ENCODE measurements at places on chromosomes 13 and 19.

GRCh38 chr19:16457195-16457953 is 14.4 kb downstream of the EPS15L1 start:
- DNase-seq, result no peak

DNA sequence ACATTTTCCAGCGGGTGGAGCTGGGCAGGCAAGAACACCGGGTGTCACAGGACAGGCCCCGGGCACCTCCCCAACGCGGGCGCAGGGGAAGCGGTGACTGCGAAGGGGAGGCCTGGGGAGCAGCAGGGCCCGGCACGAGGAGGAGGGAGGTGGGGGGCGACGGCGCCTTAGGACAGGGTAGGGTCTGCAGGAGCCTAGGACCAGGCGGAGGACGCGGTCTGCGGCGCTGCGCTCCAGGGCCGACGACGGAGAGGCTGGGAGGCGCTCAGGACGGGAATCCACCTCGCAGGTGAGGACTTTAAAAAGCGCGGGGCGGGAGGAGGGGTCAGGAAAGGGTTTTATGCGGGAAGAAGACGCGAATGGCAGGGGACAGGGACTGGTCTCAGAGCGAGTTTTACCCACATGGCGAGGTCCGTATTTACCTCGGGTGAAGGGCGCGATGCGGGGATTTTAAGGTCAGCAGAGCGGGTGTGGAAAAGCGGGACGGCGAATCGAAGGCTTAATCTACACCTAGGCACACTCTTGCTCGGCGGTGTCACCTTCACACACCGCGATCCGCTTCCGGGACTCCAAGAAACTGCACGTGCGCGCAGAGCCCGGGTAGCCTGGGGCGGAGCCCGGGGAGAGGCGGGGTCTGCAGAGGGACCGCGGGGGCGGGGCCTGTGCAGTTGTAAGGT is 13.5 kb downstream of the ERVV-2 start:
- DNase-seq, result no peak

GRCh38 chr19:8398311-8398771 is 8.2 kb downstream of the RAB11B start:
- DNase-seq, result no peak

GRCh38 chr13:48066310-48066989 is 28.5 kb downstream of the MED4 start:
- DNase-seq, result no peak

DNA sequence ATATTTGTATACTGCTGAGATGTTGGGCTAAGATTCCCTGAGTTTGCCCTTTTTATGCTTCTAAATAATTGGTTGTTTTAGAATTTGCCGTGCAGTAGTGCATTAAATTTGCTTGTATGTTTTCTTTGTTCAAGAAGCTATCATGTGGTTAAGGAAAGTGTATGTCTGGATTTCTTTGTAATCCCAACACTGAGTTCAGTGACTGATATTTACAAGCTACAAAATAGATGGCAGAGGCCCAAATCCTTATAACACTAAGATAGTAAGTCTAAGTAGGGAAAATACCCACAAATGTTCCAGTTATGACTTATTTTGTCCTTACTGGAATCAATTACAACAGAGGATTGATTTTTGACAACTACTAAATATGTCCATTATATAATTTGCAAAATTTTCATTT is 435.0 kb upstream of the KLF12 start:
- DNase-seq, result no peak

DNA sequence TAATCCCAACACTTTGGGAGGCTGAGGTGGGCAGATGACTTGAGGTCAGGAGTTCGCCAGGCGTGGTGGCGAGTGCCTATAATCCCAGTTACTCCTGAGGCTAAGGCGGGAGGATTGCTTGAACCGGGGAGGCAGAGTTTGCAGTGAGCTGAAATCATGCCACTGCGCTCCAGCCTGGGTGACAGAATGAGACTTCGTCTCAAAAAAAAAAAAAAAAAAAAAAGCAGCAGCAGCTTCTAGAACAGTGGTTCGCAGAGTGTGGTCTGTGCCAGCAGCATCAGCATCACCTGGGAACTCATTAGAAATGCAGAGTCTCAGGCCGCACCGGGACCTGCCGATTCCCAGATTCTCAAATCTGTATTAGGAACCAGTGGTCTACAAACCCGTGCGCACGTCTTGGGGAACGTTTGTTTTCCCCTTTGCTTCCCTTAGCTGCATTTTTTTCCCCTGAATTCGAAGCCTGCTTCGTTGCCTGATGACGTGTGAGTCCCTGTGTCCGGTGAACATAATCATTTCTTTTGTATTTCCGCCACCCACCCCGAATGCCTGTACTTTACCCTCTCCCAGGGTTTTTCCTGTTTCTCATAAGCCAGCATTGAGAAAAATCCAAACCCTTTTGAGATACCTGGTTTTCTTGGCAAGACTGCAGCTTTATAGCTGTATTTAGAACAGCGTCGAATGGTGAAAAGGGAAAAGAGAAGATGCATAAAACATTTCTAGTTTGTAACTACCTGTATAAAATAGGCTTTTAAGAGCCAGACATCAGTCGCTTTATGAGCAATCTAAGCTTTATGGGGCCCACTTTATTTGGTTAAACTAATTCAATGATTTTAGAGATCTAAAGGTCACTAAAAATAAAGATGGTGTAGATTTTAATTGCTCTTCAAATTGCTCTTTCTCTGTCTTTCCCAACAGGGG is 49.8 kb downstream of the BICRA start:
- DNase-seq, result peak; percentile 64

- DNase-seq, result peak; percentile 5
These were observed 45.2 kb upstream of the URI1 start for GRCh38 chr19:29896802-29897201.

DNA sequence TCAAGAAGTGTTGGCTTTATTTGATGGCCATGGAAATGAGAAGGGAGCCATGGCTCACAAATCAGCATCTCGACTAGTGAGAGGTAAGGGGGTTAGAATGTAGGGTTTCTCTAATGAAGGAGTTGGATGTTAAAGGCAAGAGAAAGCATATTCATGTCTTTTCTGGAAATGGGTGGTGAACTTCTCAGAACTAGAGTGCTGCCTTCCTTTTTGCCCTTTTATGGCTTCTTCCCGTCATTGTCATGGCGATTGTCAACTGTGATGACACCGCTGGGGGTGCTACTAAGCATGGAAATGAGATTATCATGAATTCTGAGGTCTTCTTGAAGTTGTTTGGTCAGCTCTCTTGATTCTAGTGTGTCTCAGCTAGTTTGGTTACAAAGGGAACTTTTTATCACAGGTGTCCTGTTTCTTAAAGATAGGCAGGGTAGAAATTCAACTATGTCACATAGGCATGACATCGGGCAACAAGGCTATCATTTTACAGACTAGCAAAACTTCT is 180.4 kb downstream of the LIG4 start:
- no peak for DNase-seq

- DNase-seq, result no peak
These were observed 530 bp downstream of the MAU2 start for GRCh38 chr19:19321141-19321577.

DNA sequence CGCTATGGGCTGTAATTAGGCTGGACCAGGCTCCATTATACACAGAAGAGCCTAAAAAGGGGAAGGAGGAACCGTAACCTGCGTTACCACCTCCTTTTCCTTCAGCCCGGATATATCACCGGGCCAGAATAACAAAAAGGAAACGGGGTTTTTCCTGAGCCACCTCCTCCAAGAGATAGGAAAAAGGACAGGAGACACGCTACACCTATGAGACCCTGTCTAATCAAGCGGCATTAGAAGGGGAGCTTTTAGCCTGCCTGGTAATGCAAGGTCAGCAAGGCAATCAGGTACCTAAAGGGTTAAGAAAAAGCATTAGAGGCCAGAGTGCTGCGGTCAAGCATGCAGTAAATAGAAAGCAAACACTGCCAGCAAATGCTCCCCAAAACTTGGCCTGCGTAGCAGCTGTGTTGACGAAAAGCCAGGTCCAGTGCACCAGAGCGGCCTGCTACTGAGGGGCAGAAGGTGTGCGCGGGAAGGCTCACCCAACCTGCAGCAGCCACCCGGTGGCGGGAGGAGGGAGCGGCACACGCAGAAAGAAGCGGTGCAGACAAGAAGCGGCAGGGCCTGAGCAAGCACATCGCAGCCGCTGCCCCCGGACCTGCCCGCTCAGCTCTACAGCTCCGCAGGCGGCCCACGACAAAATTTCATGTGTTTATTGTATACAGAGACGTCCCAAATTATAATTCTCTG is 1466.1 kb downstream of the UQCRFS1 start:
- DNase-seq, result peak; percentile 47

- DNase-seq, result no peak
These were observed 1741.2 kb upstream of the PCDH20 start for GRCh38 chr13:63156816-63157215.

DNA sequence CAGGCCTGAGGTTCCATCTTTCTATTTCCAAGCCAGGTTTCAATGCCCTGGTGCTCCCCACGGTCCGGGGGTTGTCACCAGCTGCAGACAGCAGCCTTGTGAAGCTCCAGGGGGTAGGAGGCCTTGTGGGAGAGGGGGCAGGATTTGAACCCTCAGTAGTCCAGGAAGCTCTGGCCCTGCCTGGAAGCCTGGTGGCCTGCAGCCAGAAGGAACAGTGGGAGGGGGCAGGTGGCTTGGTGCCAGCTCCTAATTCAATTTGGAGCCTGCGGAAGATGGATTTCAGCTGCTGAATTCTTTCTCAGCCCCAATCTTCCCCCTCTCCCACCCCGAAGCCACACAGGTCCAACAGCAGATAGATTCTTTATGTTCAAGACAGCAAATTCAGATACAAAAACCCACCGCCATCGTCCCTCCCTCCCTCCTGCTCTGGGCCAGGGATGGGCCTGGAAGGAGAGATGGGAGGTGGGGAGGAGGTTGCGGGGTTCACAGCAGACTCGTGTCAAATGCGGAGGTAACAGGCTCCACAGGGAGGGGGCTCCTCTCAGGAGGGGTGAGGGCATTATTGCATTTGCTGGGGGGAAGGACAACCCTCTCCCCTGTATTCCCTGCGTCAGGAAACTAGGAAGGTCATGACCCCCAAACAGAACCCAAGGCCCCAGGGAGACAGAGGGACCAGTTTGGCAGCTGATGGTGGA is 2.4 kb upstream of the PTGER1 start:
- no peak for DNase-seq

DNA sequence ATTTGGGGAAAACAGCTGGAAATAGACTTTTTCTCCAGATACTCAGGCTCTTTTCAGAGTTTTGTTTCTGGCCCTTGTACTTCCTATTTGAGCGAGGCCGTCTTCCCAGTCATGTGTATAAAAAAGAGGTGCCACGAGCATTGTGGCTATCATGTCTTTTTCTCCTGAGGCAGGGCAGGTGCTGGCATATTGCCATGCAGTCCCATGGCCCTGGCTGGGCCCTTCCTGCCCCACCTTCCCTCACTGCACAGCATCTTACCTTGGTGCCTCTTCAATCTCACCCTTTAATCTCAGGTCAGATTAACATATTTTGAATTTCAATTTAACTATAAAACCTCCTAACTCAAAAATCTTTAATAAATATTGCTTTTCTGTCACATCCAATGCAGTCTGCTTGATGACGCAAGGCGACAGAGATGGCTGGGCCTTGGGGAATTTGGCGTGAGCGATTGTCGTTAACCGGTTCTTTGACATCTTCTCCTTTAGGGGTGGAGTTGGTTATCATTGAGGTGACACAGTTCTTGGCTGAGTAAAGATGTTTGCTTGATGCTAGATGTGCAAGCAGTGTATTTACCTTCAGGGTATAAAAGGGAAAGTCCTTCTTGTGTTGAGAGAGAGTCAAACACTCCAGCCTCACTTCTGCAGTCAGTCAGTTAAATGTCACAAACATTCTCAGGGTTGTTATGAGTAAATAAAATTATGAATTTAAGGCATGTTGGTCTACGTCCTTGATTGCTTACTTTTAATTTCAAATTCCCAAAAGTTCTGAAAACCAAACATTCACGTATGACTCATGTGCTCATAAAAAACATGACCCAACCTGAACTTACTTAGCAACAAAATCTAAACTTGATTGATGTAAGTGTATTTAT is 289.9 kb downstream of the MYO16 start:
- no peak for DNase-seq

DNA sequence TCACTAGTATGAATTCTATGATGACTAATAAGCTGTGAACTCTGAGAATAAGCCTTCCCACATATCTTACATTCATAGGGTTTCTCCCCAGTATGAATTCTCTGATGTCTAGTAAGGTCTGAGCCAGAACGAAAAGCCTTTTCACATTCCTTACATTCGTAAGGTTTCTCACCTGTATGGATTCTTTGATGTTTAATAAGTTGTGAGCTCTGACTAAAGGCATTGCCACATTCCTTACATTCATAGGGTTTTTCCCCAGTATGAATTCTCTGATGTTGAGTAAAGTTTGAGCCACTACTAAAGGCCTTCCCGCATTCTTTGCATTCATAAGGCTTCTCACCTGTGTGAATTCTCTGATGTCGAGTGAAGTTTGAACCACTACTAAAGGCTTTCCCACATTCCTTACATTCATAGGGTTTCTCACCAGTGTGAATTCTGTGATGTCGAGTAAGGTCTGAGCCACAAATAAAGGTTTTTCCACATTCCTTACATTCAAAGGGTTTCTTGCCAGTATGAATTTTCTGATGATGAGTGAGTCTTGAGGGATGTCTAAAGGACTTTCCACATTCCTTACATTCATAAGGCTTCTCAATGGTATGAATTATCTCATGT is 30.7 kb upstream of the ZFP82 start:
- DNase-seq, result no peak

- no peak for DNase-seq
These were observed 13.6 kb upstream of the ZNF14 start for GRCh38 chr19:19746286-19747213.

GRCh38 chr13:27421101-27421871 is 3.1 kb upstream of the GTF3A start:
- no peak for DNase-seq

GRCh38 chr13:36959456-36960116 is 39.5 kb upstream of the SMAD9 start:
- no peak for DNase-seq

GRCh38 chr19:41912899-41913537 is 15.2 kb downstream of the ERFL start:
- DNase-seq, result no peak

- no peak for DNase-seq
These were observed 28.2 kb downstream of the UNC13A start for GRCh38 chr19:17659996-17660395.

- DNase-seq, result no peak
These were observed 34.0 kb downstream of the DPF1 start for GRCh38 chr19:38190061-38190460.

GRCh38 chr13:112867301-112867711 is 101.7 kb upstream of the MCF2L start:
- DNase-seq, result no peak

- peak; percentile 50 for DNase-seq
These were observed 11.6 kb upstream of the CEACAM3 start for GRCh38 chr19:41784743-41785142.

GRCh38 chr19:55930996-55931515 is 1.1 kb downstream of the NLRP13 start:
- DNase-seq, result no peak

DNA sequence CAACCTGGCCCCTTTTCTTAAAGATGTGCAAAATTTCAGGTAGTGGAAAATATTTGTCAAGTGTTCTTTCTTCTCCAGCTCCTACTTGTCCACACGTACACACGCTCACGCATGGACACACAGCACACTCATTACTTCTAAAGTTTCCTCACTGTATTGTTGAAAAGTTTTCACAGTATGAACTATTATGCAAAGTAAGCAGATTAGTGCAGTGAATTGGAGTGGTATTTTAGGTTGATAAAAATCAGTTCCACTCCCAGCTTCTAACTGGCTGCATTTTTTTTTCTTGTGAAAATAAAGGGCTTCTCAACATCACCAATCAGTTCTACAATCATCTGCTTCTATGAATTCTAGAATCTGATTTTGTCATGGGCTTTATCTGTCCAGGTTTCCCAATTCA is 264.5 kb downstream of the DCT start:
- no peak for DNase-seq

GRCh38 chr13:111909501-111909900 is 157.4 kb upstream of the SOX1 start:
- peak; percentile 7 for DNase-seq
